Keratinocyte (primary cell): ENCODE measurements at places on chromosomes 5 and 9.

DNA sequence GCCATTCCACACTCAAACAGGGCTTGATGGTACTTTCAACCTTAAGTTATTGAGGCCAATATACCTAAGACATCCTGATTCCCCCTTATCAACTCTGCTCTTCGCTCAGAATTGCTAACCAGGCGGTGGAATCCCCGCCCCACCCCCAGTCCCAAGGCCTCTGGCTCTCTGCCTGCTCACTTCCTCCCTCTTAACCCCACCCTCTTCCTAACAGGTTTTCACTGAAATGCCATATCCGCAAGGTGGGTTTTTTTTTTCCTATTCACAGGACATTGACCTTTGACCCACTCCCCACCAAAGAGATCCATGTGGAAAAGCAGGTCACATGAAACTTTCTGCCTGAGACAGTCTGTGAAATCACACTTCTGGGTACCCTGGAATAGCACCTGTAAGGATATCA lies 66.6 kb upstream of the IFNK start:
- no peak for DNase-seq

DNA sequence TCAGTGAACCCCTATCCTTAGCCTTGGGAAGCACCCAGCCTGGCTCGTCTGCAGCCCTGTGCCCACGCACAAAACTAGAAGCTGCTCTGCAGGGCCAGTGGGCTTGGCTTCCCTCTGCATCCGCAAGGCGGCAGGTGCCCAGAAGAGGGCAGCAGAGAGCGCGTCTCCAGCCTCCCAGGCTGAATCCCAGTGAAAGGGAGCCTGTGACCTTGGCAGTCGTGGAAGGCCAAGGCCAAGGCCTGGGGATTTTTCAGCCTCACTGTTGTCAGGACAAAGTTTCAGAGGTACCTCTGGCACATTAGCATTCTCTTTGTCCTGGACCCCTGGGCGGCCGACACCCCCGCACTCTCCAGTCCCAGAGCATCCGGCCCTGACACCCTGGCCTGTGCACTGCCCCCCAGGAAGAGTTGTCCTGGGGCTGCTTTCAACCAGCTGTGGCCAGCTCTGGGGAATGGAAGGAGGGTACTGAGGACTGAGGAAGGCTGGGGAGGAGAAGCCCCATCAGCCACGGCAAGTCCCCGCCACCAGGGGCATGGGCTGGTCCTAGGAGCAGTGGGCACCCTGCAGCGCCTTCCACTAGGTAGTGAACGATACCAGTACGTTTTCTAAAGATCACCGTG lies 63.6 kb upstream of the IL17B start:
- DNase-seq: peak; percentile 28

- no peak for DNase-seq
Measured at GRCh38 chr9:95110921-95111525, 206.5 kb downstream of the FANCC start.

DNA sequence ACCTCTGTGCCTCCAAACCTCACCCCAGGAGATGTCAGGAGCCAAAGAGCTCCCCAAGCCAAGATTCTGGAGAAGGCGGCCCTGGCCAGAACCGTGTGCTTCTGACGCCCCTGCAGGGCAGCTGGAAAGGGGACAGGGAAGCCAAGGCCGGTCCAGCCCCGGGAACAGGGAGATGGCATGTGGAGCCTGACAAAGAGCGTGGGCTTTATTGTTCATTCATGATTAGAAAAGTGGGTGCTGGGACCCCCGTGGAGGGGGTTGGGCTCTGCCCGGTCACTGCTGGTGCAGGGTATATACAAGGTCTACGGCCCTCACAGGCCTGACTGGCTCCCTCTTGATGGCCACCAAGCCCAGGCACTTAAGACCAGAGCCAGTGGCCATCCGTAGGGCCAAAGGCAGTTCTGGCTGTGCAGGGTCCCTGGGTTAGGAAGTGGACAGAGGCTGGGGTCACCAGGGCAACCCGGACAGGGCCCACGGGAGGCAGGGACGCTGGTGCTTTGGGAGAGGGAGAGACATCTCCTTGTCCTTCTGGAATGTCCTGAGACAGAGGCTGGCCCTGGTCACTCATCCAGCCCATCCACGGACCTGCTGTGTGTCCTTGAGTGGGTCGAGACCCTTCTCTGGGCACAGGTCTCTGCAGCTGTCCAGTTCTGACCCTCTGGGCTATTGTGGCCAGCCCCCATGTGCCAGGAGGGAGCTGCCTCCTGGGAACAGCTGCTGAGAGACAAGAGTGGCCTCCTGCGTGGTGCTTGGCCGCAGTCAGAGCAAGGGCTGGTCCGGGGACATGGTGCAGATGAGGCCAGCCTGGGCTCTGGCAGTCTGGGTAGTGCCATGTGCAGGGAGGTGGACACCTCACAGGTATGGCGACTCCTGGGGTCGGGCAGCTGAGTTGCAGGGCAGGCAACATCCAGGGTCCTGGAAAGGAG lies 12.5 kb downstream of the NINJ1 start:
- no peak for DNase-seq

- peak; percentile 74 for DNase-seq
Measured at GRCh38 chr5:127934791-127935256, 148.7 kb upstream of the SLC12A2 start.

GRCh38 chr9:37751186-37751585 lies 2.4 kb upstream of the TRMT10B start:
- DNase-seq: no peak

DNA sequence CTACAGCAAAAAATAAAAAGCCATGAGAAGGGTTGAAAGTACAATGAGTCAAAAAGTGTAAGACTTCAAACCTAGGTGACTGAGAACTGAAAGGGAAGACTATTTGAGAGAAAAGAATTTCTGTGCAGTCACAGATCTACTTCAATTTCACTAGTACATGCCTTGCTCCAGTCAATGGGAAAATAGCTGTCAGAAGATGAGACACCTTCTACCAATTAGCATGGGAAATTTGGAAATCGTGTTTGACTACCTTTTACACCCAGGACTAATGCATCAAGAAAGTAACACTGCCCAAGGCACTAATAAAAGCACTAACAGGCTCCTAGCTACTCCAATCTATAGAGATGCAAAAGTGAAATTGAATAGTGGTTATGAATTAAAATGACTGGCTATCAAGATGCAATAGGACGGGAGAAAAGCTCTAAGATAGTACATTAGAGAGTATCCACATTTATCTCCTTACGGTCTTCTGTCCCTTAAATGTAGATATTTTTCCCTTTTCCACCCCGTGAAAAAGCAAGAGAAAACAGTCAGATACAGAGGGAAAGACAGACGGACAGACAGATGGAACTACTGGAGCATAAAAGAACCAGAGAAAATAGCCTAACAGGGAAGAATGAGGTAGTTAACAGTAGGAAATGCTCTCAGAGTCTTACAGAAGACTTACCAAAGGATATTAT lies 15.2 kb downstream of the ERP44 start:
- no peak for DNase-seq

DNA sequence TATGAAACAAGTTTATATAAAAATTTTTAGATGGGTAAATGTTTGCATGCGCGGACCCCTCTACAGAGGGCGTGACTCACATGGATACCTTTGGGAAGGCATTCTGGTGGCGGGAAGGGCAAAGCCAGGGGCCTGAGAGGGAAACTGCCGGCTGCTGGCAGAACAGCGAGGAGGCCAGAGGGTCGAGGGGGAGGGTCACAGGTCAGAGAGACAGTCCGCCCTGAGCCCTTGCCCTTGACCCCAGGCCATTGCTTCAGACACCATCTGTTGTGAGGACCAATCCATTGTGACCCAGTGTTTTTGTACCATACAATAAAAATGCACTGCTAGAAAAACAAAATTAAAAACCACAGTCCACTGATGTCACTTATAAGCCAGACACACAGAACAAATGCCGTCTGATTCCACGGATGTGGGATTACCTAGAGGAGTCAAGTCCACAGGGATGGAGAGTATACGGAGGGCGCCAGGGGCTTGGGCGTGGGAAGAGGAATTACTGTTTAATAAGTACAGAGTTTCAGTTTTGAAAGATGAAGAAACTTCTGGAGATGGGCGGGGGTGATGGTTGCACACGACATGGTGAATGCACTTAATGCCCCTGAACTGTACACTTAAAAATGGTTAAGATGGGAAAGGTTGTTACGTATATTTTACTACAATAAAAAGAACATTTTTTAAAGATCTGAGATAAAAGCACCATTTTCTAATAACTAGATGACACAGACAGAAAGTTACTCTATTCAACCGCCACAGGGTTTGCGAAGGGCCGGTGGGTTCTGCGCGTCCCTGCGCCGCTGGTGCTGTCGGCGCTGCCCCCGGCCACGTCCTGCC lies 12.0 kb downstream of the BTNL9 start:
- DNase-seq: no peak

DNA sequence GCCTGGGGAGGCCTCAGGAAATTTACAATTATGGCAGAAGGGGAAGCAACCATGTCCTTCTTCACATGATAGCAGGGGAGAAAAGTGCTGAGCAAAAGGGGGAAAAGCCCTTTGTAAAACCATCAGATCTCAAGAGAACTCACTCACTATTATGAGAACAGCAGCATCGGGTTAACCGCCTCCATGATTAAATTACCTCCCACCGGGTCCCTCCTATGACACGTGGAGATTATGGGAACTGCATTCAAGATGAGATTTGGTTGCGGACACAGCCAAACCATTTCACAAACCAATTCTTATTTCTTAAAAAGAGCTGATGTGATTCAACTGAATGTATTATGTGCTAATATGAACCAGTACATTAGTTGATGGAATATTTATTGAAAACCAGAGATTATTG lies 63.9 kb downstream of the PARP8 start:
- DNase-seq: no peak

- no peak for DNase-seq
Measured at GRCh38 chr9:124045830-124046177, 34.2 kb downstream of the LHX2 start.

- DNase-seq: no peak
Measured at GRCh38 chr5:20113031-20113715, 125.2 kb upstream of the CDH18 start.

DNA sequence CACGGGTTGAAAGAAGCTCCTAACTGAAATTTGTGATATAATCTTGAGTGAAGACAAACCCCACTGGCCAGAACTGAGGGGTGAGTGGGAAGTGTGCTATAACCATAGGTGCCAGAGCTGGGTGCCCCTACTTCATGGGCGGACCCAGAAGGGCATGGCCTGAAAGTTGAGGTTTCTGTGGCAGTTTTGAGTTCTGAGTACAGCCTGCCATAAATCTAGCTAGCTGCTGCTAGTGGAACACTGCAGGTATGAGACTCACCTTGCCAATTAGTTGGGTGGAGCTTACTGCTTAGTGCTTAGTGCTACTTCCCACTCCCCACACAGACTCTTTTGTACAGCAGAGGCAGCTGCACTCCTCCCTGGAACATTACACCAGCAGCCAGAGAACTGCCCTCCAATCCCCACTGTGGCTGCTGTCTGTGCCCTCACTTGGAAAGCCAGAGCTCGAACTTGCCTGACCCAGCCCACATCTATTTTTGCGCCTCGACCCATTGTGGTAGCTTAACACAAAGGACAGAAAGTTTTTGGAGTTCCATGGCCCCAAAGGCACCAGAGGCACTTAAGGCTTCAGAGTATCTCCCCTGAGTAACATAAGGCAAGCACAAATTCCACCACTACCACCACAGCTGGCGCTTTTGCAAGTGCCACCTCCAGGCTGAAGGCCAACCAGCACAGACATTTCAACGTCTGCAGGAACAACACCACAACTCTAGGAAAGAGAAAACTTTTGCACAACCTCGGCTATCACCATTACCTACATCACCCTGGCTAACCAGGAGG lies 27.1 kb upstream of the PTGER4 start:
- DNase-seq: no peak

GRCh38 chr5:66538126-66538525 lies 58.1 kb upstream of the MAST4 start:
- DNase-seq: no peak

GRCh38 chr5:132907161-132907560 lies 33.7 kb downstream of the LEAP2 start:
- no peak for DNase-seq

DNA sequence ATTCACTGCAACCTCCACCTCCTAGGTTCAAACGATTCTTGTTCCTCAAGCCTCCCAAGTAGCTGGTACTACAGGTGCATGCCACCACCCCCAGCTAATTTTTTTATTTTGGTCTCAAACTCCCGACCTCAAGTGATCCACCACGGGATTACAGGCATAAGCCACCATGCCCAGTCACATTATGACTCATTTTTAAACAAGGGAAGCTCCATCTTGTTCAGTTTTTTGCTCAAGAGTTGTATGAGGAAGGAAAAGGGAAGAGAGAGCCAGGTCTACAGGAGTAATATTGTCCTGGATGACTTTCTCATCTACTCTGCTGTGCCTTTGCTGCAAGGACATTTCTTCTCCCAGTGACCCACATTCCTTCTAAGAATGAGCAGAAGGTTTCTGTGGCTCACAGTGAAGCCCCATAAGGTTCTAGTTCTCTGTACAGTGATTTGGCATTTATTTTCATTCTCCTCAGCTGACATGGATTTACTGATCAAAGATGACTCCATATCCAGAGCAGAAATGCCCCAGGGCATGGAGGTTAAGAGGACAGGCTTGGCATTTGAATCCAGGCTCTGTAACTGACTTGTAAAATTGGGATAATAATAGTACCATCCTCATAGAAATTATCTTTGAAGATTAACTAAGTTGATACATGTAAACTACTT lies 153.5 kb downstream of the CDH6 start:
- DNase-seq: no peak

DNA sequence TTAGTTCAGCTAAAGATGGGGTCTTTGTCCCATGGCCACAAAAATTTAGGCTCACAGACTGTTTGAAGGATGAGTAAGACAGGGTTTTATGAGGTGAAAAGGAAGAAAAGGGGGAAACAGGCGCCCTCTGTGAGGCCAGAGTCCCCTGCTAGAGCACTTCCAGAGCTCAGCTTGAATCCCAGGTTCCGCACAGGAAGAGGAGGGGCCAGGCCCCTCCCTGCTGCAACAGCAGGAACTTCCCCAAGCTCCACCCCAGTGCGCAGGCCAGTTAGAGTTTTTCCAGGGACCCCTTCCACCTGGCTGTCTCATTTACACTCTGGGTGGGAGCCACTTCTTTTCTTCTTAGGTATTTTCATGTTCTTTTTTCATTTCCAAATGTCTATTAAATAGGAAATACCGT lies 480.8 kb downstream of the PSAT1 start:
- no peak for DNase-seq

- DNase-seq: no peak
Measured at GRCh38 chr9:87620731-87621322, 105.1 kb upstream of the CTSL start.

DNA sequence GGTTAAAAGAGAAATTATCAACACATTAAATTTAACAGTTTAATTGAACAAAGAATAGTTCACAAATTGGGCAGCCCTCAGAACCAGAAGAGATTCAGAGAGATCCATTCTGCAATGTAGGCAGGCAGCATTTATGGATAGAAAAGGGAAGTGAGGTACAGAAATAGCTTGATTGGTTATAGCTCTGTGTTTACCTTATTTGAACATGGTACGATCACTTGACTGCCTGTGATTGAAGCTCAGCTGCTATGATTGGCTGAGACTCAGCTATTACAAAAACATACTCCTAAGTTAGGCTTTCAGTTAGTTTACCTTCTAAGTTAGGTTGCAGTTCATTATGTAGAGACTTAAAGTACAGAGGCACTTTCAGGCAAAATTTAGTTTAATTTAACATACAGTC lies 7.3 kb downstream of the CNTRL start:
- no peak for DNase-seq

- DNase-seq: no peak
Measured at GRCh38 chr5:134226441-134227192, 744 bp upstream of the PPP2CA start.
